ENCODE measurements at places on chromosomes 13 and 19. TPM values are rescaled to one million over a fixed set of nuclear protein-coding genes. Genes with fewer than 3 reads are reported as not detected.

Gene SHD
- not detected for total RNA-seq

Gene CACNG8
- total RNA-seq = 0.11 TPM

GRCh38 chr13:52599037-52599847 lies 43.0 kb upstream of the HNRNPA1L2 start:
- no peak for DNase-seq

- DNase-seq = no peak
Measured at GRCh38 chr19:29622166-29623070, 16.3 kb downstream of the POP4 start.

GRCh38 chr19:10800488-10800887 lies 35.5 kb downstream of the TMED1 start:
- DNase-seq = no peak

All from cardiac septum (tissue), 1 donor.